ENCODE measurements at places on chromosomes 2 and 18.
A peak's percentile ranks its signal among the peaks of the same experiment; 100 is the strongest.

DNA sequence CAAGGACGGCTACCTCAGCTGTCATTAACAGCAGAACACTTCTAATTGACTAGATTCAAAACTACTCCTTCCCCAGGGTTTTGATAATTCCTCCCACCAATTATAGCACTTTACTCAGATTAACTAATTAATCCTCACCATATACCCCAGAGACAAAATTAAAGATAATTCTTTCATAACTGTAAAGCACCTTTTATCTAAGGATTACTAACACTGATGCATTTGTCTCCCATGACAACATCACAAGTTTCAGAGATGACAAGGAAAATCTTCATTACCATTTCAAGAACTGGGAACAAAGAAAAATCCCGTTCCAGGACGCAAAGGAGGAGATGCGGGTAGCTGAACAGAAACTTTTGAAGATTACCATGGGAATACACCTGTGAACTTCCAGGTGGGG lies 129.4 kb upstream of the ITGA6 start:
- DNase-seq: no peak

GRCh38 chr2:103293742-103294077 lies 531.9 kb downstream of the TMEM182 start:
- no peak for DNase-seq

DNA sequence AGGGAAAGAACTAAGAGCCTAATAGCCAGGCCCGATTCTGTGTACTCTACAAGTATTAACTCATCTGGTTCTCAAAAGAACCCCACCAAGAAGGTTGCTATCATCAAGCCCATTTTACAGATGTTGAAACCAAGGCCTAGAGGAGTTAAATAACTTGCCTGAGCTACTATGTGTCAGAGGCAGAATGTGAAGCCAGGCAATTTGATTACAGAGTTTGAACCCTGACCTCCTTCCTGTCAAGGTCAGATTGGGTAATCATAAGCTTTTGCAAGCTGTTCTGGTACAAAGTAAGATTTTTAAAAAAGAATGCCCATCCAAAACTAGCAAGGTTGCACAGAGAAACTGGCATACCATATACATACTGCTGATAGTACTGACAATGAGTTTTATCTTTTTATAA lies 227.1 kb downstream of the HAUS1 start:
- no peak for DNase-seq

DNA sequence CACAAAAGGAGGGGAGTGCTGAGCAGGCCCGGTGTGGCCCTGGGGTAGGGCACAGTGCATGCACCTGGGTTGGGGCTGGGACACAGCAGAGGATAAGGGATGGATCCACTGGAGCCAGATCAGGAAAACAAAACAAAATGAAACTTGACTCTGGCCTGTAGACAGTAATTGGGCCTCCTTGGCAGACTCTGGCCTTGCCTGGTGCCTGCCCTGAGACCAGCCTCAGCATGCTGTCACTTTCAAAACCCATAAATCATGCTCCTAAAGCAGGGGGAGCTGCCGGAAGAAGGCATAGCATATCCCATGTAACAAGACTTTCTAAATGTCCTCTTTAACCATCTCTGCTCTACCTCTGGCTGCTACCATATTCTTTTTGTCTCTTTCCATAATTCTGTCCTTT lies 61.1 kb upstream of the IGFBP5 start:
- DNase-seq: peak; percentile 32

DNA sequence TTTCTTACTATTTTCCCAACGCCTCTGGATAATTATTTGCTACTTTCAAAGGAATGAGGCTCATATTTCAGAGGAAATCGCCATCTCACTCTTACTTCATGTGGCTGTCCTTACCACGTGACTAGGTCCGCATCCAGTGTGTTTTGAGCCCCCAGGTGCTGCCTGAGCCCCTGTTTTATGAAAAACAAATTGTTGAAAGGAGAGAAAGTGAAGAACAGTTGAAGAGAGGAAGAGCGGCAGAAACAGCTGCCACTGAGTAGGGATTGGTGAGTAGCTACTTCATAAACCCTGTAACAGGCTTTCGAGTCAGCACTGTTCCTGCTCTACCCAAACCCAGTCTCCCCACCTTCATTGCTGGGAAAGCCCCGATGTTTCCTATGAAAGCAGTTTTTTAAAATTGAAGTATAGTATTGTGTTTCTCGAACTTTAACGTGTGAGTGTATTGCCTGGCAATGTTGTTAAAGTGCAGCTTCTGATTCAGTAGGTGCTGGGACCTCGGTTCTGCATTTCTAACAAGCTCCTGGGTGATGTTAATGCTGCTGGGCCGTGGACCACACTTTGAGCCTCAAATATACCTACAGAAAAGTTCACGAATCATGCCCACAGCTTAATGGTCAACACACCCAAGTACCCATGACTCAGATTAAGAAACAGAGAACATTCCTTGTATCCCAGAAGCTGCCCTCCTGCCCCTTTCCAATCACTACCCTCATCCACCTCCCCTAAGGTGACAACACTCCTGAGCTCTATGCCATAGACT lies 39.7 kb downstream of the TMEM177 start:
- no peak for DNase-seq

- DNase-seq: no peak
Observed at GRCh38 chr2:118848381-118849225, 1.2 kb upstream of the EN1 start.

- no peak for DNase-seq
Observed at GRCh38 chr2:202695166-202695565, 60.4 kb downstream of the FAM117B start.

- DNase-seq: no peak
Observed at GRCh38 chr18:45793264-45793965, 32.1 kb upstream of the SIGLEC15 start.

- DNase-seq: peak; percentile 68
Observed at GRCh38 chr2:25618676-25619075, 54.7 kb downstream of the DTNB start.

GRCh38 chr2:67083951-67084350 lies 313.2 kb upstream of the ETAA1 start:
- no peak for DNase-seq

- no peak for DNase-seq
Observed at GRCh38 chr2:172249986-172250385, 147.3 kb upstream of the DLX2 start.

- DNase-seq: no peak
Observed at GRCh38 chr2:238684362-238685326, 163.2 kb upstream of the TWIST2 start.

GRCh38 chr2:144707736-144708326 lies 187.9 kb upstream of the ZEB2 start:
- no peak for DNase-seq

GRCh38 chr2:99611786-99612185 lies 122.0 kb upstream of the REV1 start:
- no peak for DNase-seq

- DNase-seq: peak; percentile 38
Observed at GRCh38 chr2:73998451-73998850, 13.7 kb downstream of the TET3 start.

GRCh38 chr2:25576596-25576995 lies 96.8 kb downstream of the DTNB start:
- DNase-seq: no peak

- DNase-seq: no peak
Observed at GRCh38 chr2:176115883-176116813, at the start of gene HOXD10. Gene HOXD10, plus strand, starts transcription at chr2:176116778. Its CDS starts 56 bp downstream, at chr2:176116834.

DNA sequence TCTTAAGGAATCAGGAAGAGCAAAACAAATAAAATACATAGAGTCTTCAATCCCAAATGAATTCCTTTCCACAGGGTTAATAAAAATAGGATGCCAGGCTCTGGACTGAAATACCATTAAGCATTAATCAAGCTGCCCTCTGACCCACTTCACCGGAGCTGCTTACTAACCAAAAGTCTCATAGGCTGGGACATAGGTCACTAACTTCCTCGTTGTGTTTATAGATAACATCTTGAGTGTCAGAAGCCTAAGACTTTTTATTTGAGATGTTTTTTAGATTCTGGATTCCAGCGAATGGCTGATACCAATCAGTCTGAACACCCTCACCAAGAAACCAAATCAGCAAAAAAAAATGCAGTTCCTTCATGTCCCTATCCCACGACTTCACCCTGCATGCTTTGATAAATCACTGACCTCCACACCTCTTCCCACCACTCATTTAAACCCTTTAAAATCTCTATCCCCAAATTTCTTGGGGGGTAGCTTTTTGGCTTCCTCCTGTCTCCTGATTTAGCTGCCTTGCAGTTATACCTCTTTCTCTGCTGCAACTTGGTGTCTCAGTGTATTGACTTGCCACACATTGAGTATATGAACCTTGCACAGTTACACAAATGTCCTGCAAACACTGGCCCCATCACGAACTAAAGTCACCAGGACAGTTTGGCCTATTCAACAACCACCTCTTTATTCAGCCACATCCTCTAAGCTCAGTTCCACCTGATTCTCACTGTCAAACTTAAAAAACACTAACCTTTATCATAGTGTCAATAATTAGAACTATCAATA lies 399.3 kb downstream of the METTL4 start:
- DNase-seq: no peak

- no peak for DNase-seq
Observed at GRCh38 chr2:61371027-61371426, 99.9 kb downstream of the USP34 start.

DNA sequence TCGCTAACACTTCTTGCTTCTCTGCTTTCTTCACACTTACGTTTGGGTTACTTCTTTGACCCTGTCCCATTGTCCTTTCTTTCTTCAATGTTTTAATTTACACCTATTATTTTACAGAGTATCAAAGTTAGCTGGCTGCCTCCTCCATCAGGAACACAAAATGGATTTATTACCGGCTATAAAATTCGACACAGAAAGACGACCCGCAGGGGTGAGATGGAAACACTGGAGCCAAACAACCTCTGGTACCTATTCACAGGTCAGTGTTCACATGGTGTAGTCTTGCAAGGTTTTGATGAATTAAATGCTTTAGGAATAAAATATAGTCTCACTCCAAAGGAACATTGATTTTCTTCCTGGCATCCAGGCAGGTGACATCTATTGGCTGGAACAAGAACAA lies 919.0 kb downstream of the MBD2 start:
- DNase-seq: no peak

DNA sequence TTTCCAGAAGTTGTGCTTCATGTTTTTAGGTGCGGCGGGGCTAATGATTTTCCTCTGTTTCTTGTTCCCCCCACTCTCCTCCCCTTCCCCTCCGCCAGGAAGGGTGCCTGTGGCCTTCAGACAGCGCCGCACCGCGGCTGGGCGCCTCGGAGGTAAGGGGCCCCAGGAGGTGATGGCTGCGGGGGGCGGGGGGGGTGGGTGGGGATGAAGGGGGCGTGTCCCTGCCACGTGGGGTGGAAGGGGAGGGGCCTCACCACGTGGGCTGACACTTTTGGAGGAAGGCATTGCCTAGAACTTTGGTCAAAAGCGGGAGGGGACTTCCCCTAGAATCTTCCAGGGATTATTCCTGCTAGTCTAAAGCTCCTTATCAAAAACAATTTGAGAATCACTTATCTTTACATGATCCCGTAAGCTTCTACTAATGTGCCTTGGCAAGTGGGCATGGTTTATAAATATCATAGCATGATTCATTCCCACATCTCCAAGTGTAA lies 83.1 kb downstream of the FAM210A start:
- no peak for DNase-seq

DNA sequence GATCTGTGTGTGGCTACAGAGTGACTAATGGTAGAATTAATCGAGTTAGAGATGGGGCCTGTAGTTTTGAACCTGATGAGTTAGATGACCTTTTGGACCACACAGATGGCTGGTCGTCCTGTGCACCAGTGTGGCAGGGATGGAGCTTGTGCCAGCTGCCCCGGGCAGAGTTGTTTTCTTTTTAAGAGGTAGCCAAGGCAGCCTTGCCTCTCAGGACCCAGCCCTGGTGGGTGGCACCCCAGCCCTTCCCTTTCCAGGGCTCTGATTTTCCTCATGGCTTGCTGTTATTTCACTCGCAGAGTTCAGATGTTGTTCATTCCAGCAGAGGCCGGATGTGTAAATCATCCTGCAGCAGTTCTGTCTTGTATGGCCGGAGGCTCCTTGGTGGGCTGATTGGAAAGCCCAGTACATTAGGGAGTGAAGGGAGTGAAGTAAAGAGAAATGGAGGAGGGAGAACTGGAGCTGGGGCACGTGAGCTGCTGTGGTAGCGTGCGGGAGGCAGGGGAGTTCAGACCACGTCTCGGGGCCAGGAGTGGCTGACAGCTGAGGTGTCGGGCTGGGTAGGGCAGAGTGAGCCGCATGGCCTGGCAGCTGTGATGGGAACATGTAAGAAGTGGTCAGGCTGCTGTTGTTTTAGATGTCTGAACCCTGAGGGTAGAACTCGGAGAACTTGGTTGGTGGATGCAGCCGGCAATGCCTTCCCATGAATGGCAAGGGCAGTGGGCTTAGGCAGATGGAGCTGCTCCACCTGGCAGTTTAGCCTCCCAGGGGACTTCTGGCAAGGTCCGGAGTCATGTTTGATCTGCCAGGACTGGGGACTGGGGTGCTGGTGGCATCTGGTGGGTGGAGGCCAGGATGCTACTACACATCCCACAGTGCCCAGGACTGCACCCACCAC lies 28.8 kb downstream of the ASAP2 start:
- DNase-seq: no peak

DNA sequence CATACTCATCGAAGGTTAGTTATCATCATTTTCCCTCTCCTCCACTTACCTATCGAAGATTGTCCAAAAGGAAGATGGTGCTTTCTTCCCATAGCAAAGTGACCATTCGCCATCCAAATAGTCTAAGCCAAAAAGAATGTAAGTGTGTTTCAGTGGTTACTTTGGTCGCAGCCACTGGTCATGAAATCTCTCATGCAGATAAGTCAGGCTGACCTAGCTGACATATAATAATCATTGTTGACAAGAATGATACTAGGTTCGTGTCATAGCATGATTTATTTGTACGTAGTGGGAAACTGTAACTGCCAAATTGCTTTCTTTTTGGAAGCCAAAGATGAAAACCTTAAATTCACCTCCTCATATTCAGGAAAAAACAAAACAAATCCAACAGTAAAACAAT lies 89.6 kb upstream of the PMAIP1 start:
- DNase-seq: no peak

GRCh38 chr2:137969418-137969765 lies 5.1 kb downstream of the HNMT start:
- DNase-seq: peak; percentile 65
